ENCODE measurements at places on chromosomes 7 and 10.

DNA sequence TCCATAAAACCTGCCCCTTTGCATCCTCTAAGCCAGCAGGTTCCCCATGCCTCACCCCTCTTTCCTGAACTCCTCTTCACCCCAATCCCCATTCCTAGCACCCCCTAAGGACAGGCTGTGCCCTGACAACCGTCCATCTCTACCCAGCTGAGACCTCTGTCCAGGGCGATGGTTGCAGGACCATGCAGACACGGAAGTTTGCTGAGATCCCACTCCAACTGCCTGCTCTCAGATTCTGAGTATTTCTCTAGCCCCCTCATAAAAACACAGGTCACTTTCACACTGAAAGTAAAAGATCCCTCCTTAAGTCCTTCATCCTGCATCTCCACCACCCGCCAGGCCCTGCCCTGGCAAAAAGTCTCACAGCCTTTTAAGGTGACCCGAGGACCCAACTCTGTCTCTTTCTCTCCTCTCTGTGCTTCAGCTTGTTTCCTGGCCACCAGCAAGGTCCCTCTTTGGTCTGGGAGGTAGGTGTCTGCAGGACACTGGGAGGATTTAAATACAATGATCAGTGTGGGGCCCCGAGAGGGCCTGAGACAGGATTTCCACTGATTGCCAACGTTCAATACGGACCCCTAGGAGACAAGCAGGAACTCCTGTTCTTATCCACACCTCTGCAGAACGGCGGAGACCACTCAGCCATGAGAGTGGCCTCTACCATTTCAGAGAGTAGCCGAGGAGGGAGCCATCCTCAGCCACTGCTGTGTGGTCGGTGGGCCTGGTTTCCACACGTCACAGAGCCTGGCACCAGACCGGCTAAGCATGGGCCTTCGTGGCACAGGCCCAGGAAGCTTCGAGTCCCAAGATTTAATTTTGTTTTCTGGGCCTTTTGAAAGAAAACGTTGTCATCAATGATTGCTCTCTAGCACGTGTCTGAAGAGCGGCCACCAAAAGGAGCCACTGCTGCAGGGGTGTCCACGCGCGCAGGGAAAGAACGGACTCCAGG lies 27.9 kb downstream of the CALML3 start:
- no peaks in the 10 kb centered on the region for H3K36me3 ChIP-seq
- no peaks in the 10 kb centered on the region for H3K27me3 ChIP-seq
- no peaks in the 10 kb centered on the region for H3K4me1 ChIP-seq
- H3K4me3 ChIP-seq = no peak overlapping the region

- peaks cover 19% of the 10 kb centered on the region for H3K4me1 ChIP-seq
- H3K4me3 ChIP-seq = no peak overlapping the region
- DNase-seq = no peak
- H3K27ac ChIP-seq = no peak overlapping the region
Measured at GRCh38 chr10:30813872-30814481, 184.4 kb upstream of the LYZL2 start.

- no peak overlapping the region for H3K4me3 ChIP-seq
- H3K27ac ChIP-seq = no peak overlapping the region
- H3K27me3 ChIP-seq = no peaks in the 10 kb centered on the region
- DNase-seq = no peak
Measured at GRCh38 chr10:50501924-50502452, 121.8 kb downstream of the SGMS1 start.

DNA sequence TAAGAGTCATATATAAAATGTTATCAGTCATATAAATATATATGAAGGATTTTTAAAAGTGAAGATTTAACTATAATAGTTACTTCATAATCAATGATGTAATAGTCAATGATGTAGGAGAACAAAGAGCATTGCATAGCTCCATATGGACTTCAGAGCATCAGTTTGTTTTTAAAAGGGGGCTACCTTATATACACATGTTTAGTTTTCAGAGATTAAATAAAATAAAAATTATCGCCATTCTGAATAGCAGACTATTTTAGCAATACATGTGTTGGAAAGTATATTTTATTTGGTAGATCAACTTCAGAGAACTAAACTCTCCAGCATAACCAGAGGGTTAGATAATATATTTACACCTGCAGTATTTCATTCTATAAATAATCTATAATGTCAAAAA lies 29.1 kb upstream of the EPC1 start:
- H3K36me3 ChIP-seq = no peaks in the 10 kb centered on the region
- peaks cover 41% of the 10 kb centered on the region for H3K4me1 ChIP-seq
- H3K27ac ChIP-seq = no peak overlapping the region
- H3K4me3 ChIP-seq = no peak overlapping the region
- DNase-seq = no peak
- no peaks in the 10 kb centered on the region for H3K27me3 ChIP-seq

DNA sequence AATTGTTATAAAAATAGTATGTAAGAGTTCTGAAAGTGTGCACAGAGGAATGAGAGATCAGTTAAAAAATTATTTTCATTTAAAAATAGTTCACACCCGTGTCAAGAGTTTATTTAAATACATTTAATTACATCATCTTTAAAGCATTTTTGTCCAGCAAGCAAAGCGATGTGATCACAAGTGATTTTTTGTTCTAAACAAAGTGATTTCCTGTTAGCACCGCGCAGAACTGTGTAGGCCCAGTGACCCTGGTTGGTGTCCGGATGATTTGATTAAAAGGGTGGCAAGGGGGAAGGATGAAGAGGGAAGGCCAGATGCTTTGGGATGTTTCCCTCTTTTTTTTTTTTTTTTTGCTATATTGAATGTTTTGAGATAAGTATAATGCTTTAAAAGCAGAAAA lies 227.8 kb upstream of the PITRM1 start:
- H3K27ac ChIP-seq = no peak overlapping the region
- no peak overlapping the region for H3K4me3 ChIP-seq
- no peaks in the 10 kb centered on the region for H3K27me3 ChIP-seq
- DNase-seq = no peak
- H3K4me1 ChIP-seq = no peaks in the 10 kb centered on the region
- H3K36me3 ChIP-seq = no peaks in the 10 kb centered on the region

- H3K27ac ChIP-seq = no peak overlapping the region
- peaks cover 5% of the 10 kb centered on the region for H3K27me3 ChIP-seq
- no peaks in the 10 kb centered on the region for H3K36me3 ChIP-seq
- H3K4me3 ChIP-seq = no peak overlapping the region
Measured at GRCh38 chr10:119517235-119518141, 25.0 kb downstream of the RGS10 start.

- H3K36me3 ChIP-seq = no peaks in the 10 kb centered on the region
- no peak overlapping the region for H3K4me3 ChIP-seq
- H3K27me3 ChIP-seq = no peaks in the 10 kb centered on the region
- no peak for DNase-seq
Measured at GRCh38 chr7:28575241-28575643, 162.9 kb downstream of the CREB5 start.

DNA sequence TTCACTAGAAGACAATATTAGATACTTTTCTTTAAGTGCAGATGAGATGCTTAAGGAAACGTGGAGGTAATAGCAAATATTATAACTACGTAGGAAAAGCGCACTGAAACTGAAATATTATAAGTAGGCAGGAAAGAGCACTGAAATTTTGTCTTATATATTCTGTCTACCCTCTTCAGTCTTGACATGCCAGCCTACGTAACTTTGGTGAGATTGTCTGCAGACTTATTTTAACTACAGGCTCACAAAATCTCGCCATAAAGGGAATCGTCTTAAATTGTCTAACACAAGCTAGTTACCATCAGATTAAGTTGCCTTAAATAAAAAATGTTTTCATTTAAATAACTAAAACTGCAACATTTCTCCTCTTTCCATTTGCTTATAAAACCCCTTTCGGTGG lies 280.1 kb upstream of the PTER start:
- DNase-seq = no peak
- no peak overlapping the region for H3K27ac ChIP-seq
- no peak overlapping the region for H3K4me3 ChIP-seq
- H3K27me3 ChIP-seq = no peaks in the 10 kb centered on the region

DNA sequence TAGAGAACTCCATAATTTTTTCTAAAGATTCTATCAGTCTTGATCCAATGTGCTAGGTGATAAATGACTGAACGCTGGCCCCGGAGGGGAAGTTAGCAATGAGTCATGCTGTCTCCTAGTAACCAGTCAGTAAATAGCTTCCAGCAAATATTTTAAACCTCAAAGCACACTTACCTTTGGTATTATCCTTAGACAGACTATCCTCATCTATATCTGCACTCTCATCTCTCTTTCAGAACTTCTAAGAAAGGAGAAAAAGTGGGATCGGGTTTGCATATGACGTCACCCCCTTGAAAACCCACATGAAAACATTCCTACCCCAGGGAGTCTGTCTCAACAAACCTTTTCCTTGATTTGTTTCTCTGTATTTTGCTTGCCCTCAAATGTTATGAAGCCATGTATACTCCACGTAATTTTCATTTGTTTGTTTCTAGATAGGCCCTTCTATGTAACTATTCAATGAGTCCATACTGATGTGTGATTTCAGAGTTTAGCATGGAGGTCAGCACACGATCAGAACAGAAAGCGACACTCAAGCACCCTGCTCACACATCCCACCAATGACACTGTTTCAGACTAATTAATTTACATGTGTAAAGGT lies 174.9 kb upstream of the NRP1 start:
- no peak overlapping the region for H3K27ac ChIP-seq
- H3K4me3 ChIP-seq = no peak overlapping the region
- DNase-seq = peak; percentile 49
- H3K4me1 ChIP-seq = no peaks in the 10 kb centered on the region
- H3K36me3 ChIP-seq = no peaks in the 10 kb centered on the region

DNA sequence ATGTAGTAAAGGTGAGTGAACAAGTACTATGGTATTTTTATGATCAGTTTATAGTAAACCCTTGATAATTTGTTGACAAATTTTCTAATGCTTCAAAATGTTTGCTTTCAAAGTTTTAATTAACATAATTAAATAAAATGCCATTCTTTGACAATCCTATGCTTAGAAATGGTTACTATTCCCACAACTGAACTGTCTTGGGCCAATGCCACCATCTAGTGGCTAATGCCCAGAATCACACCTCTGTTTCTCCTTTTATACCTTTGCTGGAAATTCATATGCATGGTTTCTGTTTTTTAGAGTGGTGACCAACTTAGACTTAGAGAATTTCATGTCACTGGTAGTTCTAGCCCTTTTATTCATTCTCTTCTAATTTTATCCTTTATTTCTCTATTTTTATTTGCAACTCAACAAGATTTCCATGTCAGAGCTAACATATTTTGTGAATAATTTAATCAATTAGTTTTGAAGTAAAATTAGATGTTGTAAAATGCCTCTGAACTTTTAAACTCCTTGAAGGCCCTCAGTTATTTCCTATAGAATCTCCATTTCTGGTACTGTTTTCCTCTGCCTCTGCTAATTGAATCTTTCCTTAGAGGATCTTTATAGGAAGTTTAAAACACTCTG lies 31.1 kb downstream of the PCGF5 start:
- H3K27me3 ChIP-seq = no peaks in the 10 kb centered on the region
- H3K4me3 ChIP-seq = no peak overlapping the region
- H3K27ac ChIP-seq = no peak overlapping the region
- H3K36me3 ChIP-seq = peaks cover 23% of the 10 kb centered on the region
- peaks cover 7% of the 10 kb centered on the region for H3K4me1 ChIP-seq
- DNase-seq = peak; percentile 81

DNA sequence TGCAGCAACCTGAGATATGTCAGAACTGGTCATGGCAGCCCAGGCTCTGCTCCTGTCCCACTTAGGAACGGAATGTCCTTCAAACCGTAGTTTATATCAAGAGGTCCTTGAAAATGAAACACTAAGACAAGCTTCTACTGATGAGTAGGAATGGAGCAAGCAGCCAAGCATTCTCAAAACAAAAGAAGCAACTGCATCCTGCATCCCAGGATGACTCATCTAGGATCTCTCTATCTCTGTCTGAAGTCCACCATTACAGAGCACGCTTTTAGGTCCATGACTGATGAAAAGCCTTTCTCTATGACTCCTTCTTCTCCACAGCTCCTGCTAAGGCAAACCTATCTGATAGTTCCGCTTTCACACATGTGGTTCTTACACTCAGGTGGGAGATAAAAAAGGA lies 16.3 kb downstream of the MBL2 start:
- no peak for DNase-seq
- no peaks in the 10 kb centered on the region for H3K36me3 ChIP-seq
- H3K27ac ChIP-seq = no peak overlapping the region
- H3K4me1 ChIP-seq = no peaks in the 10 kb centered on the region
- H3K27me3 ChIP-seq = no peaks in the 10 kb centered on the region

GRCh38 chr7:158684329-158684728 lies 20.3 kb downstream of the NCAPG2 start:
- no peak for DNase-seq
- H3K4me3 ChIP-seq = no peak overlapping the region
- no peak overlapping the region for H3K27ac ChIP-seq
- H3K4me1 ChIP-seq = no peaks in the 10 kb centered on the region
- H3K27me3 ChIP-seq = no peaks in the 10 kb centered on the region

- DNase-seq = no peak
- no peaks in the 10 kb centered on the region for H3K4me1 ChIP-seq
- no peak overlapping the region for H3K4me3 ChIP-seq
- H3K36me3 ChIP-seq = no peaks in the 10 kb centered on the region
Measured at GRCh38 chr7:48452218-48452617, 281.0 kb downstream of the ABCA13 start.

DNA sequence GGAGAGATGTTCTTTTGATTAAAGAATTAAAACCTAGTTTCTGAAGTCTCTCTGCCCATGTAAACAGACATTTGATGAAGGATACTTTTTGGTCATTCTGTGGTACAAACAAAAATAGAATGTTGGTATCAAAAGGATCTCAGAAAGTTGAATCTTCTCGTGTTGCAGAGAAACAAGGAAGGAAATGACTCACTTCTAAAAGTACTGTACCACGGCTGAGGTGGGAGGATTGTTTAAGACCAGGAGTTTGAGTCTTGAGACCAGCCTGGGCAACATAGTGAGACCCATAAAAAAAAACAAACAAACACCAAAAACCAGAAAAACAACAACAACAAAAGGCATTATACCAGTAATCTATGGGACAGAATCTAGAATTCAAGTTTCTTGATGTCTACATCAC lies 69.7 kb downstream of the PRSS58 start:
- no peak overlapping the region for H3K4me3 ChIP-seq
- DNase-seq = no peak
- no peak overlapping the region for H3K27ac ChIP-seq
- H3K36me3 ChIP-seq = no peaks in the 10 kb centered on the region
- H3K27me3 ChIP-seq = no peaks in the 10 kb centered on the region

DNA sequence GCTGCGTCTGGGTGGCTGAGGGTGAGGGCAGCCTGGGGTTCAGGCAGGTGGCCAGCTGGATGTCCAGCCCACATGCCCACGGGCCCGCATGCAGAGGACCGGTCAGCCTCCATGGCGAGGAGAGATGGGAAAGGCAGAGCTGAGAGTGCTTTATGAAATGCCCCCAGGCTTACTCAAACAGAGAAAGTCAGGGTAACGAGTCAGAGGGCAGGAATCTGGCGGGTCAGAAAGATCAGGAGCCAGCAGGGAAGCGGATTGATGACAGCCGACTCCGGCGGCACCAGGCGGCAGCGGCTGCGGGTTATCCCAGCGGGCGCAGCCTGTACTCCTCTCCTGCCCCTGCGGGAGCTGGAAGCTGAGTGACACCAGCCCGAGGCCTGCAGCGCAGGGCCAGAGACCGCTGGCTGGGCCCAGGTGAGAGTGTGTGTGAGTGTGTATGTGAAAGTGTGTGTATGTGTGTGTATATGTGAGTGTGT lies 13.4 kb downstream of the SLC13A4 start:
- no peak overlapping the region for H3K4me3 ChIP-seq
- H3K27ac ChIP-seq = no peak overlapping the region
- H3K27me3 ChIP-seq = no peaks in the 10 kb centered on the region
- DNase-seq = no peak
- H3K36me3 ChIP-seq = no peaks in the 10 kb centered on the region

- H3K4me3 ChIP-seq = no peak overlapping the region
- H3K27ac ChIP-seq = no peak overlapping the region
- peaks cover 5% of the 10 kb centered on the region for H3K4me1 ChIP-seq
- no peaks in the 10 kb centered on the region for H3K36me3 ChIP-seq
- DNase-seq = no peak
- H3K27me3 ChIP-seq = no peaks in the 10 kb centered on the region
Measured at GRCh38 chr10:6053816-6054631, 8.1 kb downstream of the IL2RA start.
